GM12878 (cell line): ENCODE measurements at places on chromosomes 12 and 14. TPM values are rescaled to one million over a fixed set of nuclear protein-coding genes. Genes with fewer than 3 reads are reported as not detected.

DNA sequence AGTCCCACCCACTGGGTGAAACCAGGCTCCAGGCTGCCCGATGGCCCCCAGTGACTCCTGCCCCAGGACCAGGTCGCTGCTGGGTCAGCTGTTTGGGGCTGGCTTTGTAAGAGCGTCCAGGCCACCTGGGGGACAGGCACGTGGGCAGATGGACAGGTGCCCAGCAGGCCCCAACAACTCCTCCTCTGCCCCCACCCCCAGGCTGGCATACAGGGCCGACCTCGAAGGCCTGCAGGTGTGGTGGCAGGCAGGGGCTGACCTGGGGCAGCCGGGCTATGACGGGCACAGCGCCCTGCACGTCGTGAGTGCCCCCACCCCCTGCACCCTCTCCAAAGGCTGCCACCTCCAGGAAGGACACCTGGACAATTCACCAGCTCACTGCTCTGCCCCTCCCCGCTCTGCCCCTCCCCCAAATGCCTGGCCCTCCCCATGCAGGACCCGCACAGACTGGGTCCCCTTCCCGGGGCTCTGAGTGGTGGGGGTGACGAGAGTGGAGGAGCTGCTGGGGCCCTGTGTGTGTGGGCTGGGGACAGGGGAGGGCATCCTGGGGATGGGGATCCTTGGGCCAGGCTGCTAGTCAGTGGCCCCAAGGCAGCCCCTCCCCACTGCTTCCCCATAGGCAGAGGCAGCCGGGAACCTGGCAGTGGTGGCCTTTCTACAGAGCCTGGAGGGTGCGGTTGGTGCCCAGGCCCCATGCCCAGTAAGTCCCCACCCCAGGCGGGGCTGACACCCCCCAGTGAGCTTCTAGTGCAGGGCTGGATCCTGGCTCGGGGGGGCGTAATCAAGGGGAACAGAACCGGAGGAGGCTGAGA lies 26.0 kb downstream of the ASPG start:
- DNase-seq = no peak
- H3K27ac ChIP-seq = no peak overlapping the region
- H3K36me3 ChIP-seq = no peaks in the 10 kb centered on the region
- H3K27me3 ChIP-seq = no peaks in the 10 kb centered on the region
- H3K4me1 ChIP-seq = no peaks in the 10 kb centered on the region

- H3K4me3 ChIP-seq = no peak overlapping the region
- no peaks in the 10 kb centered on the region; the same call in 1 of the 2 replicates for H3K36me3 ChIP-seq
- no peak overlapping the region for H3K27ac ChIP-seq
These were observed 8.3 kb downstream of the YLPM1 start for GRCh38 chr14:74771399-74771798.

DNA sequence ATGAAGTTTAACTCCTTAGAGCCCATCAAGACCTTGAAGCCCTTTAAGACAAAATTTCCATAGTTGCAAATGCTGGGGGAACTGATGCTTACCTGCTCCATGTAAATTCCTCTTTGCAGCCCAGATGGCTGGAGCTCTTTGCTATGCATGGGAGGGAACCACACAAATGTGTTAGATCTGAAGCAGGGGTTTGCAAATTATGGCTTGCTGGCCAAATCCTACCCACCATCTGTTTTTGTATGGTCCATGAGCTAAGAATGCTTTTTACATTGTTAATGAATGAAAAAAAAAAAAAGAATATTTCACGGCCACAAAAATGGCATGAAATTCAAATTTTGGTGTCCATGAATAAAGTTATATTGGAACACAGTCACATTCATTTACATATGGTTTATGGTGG lies 74.6 kb downstream of the GCH1 start:
- no peak for DNase-seq
- H3K27me3 ChIP-seq = no peaks in the 10 kb centered on the region; the same call in 1 of the 2 replicates
- H3K4me1 ChIP-seq = no peaks in the 10 kb centered on the region
- no peak overlapping the region for H3K27ac ChIP-seq
- H3K36me3 ChIP-seq = no peaks in the 10 kb centered on the region
- no peak overlapping the region for H3K4me3 ChIP-seq

DNA sequence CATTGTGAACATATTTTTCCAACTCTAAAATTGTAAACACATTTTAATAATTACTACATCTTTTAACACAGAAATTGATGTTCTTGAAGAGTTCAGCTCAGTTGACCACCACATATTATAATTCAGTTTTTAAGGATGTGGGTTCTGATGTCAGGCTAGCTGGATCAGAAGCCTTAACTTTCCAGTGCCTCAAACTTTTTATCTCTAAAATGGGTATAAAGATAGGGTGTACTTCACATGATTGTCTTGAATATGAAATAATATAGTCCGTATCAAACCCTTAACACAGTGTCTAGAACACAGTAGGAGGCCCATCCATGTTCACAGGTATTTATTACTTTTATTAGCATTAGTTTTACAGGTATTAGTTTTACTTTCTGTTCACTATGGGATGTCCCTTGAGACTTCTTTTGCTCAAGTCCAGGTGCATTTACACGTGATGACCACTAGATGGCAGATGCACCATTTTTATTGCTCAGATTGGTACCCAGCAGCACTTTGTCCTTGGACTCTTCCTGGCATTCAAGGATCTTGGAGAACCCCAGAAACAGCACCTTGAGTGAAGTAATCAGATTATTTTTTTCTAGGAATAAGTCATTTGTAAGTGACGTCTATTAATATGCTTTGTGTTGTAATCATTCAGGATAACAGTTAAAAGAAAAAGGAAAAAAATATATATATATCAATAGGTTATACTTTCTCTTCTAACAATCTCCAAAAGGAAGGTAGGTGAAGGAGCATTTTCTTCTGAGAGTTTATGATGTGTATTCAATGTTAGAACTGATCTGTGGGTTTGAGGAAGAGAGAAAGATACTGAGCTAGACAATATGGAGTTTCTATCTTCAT lies 580.2 kb downstream of the ETNK1 start:
- peak; percentile 27 for DNase-seq
- no peaks in the 10 kb centered on the region for H3K4me1 ChIP-seq
- H3K36me3 ChIP-seq = no peaks in the 10 kb centered on the region
- H3K4me3 ChIP-seq = no peak overlapping the region

GRCh38 chr14:104112609-104113571 lies 25.5 kb upstream of the KIF26A start:
- H3K27me3 ChIP-seq = no peaks in the 10 kb centered on the region
- no peak overlapping the region for H3K27ac ChIP-seq
- H3K36me3 ChIP-seq = no peaks in the 10 kb centered on the region
- no peak overlapping the region for H3K4me3 ChIP-seq
- H3K4me1 ChIP-seq = no peaks in the 10 kb centered on the region
- no peak for DNase-seq

GRCh38 chr12:16030744-16031143 lies 119.6 kb downstream of the DERA start:
- no peaks in the 10 kb centered on the region for H3K4me1 ChIP-seq
- no peak for DNase-seq
- H3K27ac ChIP-seq = no peak overlapping the region
- H3K4me3 ChIP-seq = no peak overlapping the region
- H3K36me3 ChIP-seq = no peaks in the 10 kb centered on the region

DNA sequence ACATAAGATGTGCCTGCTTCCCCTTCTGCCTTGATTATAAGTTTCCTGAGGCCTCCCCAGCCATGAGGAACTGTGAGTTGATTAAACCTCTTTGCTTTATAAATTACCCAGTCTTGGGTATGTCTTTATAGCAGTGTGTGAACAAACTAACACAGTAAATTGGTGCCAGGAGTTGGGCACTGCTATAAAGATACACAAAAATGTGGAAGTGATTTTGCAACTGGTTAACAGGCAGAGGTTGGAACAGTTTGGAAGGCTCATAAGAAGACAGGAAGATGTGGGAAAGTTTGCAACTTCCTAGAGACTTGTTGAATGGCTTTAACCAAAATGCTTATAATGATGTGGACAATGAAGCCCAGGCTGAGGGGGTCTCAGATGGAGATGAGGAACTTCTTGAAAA lies 264.1 kb downstream of the DACT1 start:
- H3K4me1 ChIP-seq = no peaks in the 10 kb centered on the region
- H3K36me3 ChIP-seq = no peaks in the 10 kb centered on the region
- no peak overlapping the region for H3K4me3 ChIP-seq
- no peak for DNase-seq

DNA sequence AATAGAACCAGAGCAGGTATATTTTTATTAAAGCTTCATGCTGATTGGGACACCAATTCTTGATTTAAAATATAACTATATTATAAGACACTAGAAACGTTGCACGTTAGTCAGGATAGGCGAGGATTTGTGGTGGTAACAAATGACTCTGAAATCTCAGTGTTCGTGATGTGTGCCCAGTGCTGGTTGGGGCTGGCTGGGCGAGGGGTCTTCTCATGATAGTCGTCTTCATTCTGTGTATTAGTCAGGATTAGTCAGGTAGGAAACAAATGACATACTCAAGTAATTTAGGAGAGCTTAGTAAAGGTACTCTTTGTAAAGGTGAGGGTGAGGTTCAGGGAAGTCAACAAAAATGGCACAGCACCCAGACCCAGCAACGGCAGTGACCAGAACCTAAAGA lies 73.9 kb upstream of the HIF1A start:
- no peak overlapping the region for H3K27ac ChIP-seq
- H3K4me3 ChIP-seq = no peak overlapping the region
- no peaks in the 10 kb centered on the region for H3K27me3 ChIP-seq
- no peak for DNase-seq

DNA sequence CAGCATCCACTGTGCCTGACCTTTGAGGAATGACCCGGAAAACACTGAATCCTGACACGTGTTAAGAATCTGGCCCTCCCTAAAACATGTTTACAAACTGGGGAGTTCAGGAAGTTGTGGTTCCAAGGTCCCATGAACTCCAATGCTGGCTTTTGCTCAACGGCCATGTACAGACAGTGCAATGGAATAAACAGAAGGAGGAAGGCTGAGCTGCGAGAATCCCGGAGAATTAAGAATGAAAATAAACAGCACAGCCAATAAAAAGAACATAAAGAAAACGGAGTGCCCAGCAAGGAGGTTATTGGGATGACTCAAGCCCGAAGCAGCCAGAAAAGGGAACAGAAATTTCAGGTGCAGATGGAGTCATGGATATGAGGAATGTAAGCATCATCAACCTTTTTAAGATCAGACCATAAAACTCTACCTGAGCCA lies 32.3 kb downstream of the BCL11B start:
- H3K36me3 ChIP-seq = no peaks in the 10 kb centered on the region
- no peak overlapping the region for H3K27ac ChIP-seq
- H3K27me3 ChIP-seq = no peaks in the 10 kb centered on the region; the same call in 1 of the 2 replicates
- no peak overlapping the region for H3K4me3 ChIP-seq

Gene KCNJ8
- total RNA-seq = not detected in 2 replicates

Gene RASAL1
- total RNA-seq = not detected in 2 replicates

Gene RIN3
- total RNA-seq = 21.8 and 23.3 TPM in 2 replicates
